Retinal pigment epithelial cell (primary cell): ENCODE measurements at places on chromosomes 11 and 22.
A peak's percentile ranks its signal among the peaks of the same experiment; 100 is the strongest.

GRCh38 chr11:64447831-64448598 lies 89.1 kb downstream of the RPS6KA4 start:
- no peak for DNase-seq

DNA sequence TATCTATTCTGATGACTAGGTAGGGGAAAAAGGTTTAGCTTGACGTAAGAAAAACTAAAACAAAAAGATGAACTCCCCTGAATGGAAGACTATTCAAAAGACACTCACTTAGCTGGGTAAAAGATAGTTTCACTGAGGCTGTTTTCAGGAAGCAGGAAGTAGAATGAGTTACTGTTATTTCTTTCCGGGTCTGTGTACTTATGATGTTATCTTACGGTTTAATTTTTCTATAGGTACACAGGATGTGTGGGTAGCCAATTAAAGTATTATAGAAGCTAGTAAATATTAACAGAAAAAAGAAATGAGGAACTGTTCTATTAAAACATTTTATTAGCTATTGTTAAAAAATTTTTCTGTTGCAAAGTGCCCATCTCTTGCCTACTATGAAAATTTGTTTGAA lies 45.8 kb upstream of the MMP7 start:
- no peak for DNase-seq

DNA sequence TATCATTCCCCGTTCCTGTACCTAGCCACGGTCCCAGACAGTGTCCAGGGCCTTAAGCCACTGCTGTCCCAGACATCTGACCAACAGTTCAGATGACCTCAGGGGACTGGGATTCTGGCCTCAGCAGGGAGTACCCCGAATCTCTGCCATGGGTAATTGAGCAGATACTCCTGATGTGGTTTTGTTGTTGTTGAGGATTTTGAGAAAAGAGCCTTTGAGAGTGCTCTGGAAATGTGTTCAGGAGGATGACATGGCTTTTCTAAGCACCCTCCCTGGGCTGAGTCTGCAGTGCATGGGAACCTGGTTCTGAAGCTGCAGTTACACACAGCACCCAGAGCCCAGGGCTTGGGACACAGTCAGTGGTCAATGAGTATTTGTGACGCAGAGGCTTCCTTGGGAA lies 30.4 kb downstream of the ADAMTS15 start:
- DNase-seq = no peak

GRCh38 chr22:50281384-50281760 lies 11.2 kb upstream of the MAPK11 start:
- no peak for DNase-seq

GRCh38 chr11:2940921-2941821 lies 12.0 kb upstream of the PHLDA2 start:
- DNase-seq = no peak

DNA sequence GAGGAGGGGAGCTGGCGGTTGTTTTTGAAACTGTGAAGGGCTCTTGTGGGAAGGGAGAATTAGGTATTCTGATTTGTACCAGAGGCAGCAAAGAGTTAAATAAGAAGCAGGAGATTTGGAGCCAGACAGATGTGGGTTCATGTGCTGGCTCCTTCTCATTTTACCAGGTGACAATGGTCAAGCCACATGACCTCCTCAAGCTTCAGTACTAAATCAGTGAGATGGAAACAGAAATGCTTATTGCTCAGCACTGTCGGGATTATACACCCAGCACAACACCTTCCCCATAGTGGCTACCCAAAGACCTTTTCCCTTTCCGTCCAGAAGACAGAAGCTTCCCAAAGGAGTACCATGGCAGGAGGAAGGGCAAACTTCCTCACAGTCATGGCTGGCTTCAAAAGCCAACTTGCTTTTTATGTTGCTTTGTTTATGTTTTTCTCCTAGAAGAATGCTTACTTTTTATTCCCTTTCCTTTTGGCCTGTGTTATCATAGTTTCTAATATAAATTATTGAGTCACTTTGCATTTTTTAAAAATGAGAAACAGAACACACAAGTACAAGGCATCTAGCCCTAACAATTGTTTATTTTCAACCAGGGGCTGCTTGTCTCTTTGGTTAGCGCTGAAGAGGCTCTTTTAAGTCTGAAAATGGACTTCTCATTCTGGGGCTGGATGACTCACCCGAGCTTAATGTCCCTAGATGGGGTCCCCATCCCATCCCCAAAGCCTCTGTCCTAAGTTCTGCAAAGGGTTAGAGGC lies 181.5 kb upstream of the ZBED5 start:
- DNase-seq = no peak

GRCh38 chr11:57324154-57324885 lies 432 bp downstream of the TNKS1BP1 start:
- DNase-seq = no peak

DNA sequence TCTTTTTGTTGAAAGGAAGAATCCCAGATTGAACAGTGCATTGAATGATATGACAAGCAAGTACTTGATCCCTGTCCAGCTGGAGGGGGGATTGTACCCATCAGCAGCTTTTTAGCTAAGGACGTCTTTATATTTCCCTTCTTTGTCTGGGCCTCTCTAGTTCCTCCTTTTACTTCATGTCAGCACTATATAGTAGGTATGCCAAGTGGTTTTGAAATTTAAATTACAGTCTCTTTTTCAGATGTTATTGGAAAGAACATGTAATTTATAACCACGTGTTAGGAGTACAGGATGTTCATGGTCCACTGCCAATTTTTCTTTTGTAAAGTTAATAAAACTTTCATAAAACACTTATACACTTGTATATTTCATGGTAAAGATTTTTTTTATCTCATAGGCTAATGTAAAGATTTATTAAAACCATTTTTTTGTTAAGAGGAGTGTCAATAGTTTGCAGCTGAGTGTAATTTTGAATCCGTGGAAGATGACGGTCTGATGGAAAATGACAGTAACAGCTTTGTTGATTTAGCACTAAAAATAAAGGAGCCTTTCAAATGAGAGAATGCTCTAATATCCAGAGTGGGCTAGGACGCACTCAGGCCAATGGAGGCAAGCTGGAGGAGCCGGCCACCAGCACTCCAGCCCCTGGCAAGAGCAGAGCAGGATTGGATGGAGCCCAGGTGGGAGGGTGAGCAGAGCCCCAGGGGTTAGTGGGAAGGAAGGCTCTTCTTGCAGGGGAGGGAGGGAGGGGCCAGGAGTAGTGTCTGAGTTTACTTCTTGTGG lies 488.3 kb downstream of the INSC start:
- no peak for DNase-seq

GRCh38 chr11:127993788-127994187 lies 593.6 kb downstream of the ETS1 start:
- DNase-seq = no peak

GRCh38 chr11:62882788-62883501 lies 2.2 kb downstream of the SLC3A2 start:
- no peak for DNase-seq

- DNase-seq = no peak
These were observed 208.4 kb downstream of the NXPE2 start for GRCh38 chr11:114886644-114887265.

DNA sequence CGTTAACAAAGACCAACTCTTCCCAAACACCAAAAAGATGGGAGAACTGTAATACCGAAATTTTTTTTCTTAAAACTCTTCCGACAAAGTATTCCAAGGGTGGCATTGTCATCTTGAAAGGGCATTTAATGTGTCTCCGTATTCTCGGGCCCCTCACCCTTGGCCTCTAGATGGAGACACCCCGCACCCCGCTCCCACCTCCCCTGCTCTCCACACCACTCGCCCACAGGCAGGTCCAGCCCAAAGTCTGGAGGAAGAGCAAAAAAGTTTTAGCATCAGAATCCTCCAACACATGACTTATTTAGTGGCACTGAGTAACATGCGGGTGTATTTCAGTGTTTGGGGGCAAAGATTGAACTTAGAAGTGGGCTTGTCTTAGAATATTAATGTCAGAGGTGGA lies 20.7 kb downstream of the SPATA19 start:
- DNase-seq = no peak

- DNase-seq = no peak
These were observed 552 bp downstream of the RIN1 start for GRCh38 chr11:66335531-66336233.

DNA sequence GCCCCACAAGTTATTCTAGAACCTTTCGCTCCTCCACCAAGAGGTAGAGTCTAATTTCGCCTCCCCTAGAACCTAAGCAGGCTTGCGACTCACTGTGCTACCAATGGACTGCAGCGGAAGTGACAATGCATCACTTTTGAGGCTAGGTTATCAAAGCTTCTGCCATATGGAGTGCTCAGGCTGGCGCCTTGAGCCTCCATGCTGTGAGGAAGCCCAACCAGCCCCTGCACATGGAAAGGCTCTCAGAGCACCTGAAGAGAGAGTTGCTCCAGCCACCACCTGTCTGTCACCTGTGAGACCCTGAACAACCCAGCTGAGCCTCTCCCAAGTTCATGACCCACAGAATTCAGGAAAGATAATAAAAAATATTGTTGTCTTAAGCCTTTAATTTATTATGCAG lies 29.3 kb upstream of the CBX7 start:
- DNase-seq = no peak

GRCh38 chr11:2260491-2261364 lies 9.7 kb downstream of the ASCL2 start:
- DNase-seq = no peak

DNA sequence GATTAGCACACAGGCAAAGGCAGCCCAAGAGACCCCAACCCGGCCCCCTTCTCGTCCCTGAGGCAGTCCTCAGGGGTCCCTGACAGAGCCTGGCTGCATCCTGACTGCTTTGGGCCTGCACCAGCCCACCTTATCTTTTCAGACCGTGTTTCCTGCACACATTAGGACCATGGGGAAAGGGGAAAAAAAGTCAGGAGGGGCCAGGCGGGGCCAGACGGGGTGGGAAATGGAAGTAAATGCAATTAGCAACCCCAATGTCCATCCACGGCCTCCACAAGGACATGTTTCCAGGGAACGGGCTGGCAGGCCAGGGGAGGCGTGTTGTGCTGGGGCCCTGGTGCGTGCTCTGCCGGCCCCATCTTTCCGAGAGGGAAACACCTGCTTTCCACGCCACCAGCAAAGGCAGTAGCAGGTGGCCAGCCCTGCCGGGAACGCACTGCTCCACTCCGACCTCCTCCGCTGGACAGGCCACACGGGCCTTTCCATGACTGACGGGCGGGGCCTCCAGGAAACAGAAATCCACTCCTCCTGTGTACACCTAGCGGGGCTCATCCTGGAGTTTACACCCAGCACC lies 7.4 kb downstream of the EHD1 start:
- DNase-seq = no peak

GRCh38 chr11:34866375-34866774 lies 49.8 kb downstream of the APIP start:
- no peak for DNase-seq

DNA sequence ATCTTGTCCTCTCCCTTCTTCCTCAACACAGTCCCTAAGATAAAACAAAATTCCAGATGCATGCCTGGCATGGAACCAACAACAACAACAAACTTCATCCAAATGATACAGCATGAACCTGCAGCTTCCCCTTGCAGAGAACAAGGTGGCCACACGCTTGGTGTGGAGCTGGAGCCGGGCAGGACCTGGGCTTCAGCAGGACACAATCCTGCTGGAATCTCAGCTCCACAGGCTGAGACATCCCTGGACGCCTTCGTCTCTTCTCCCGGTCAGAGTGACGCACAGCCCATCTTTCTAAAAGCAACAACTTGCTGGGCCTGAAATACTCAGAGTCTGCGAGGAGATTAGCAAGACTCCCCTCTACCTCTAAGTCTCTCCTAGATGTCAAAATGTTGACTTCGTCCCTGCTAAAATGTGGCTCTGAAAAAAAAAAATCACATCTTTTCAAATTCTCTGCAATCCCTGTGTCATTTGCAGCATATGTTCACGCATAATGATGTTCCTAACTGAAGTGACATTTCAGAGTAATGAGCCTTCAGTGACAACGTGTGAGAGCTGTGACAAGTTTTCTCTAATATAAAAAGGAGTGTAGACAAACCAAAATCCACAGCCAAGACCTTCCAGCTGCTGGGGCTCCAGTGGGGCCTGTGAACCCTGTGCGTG lies 1232.3 kb downstream of the TBC1D22A start:
- no peak for DNase-seq

DNA sequence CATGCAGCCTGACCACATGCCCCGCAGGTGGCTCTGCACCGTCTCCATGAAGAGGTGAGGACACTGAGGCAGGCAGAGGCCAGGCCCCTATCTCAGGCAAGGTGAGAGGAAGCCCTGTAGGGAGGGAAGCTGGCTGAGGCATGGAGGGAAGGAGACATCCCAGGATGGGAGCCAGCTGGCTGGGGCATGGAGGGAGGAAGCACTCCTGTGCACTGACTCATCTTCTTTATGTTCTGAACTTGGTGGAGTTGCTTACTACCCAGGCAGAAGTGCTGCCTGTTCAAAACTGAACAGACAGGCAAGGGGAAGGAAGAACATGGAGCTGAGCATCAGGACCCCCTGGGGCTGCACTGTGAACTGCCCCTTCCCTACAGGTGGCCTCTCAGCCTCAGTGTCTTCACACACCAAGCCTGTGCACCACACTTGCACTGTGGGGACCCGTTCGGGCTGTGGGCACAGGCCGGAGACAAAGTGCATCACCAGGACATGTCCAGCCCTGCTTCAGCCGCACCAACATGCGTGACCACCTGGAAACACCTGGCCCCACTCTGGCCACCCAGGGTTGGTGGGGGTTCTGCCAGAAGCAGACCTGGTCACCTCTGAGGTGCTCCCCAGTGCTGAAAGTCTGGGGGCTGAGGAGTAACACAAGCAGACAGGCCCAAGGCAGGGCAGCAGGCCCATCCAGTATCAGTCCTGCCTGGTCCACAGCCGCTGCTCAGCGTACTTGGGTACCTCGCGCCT lies 55.5 kb downstream of the DGCR2 start:
- DNase-seq = no peak

GRCh38 chr22:17638432-17639246 lies at the start of gene BCL2L13:
TSS of gene BCL2L13 (plus strand) at chr22:17638757. CDS start at chr22:17655712, 16,955 bp downstream.
- DNase-seq = peak; percentile 62

DNA sequence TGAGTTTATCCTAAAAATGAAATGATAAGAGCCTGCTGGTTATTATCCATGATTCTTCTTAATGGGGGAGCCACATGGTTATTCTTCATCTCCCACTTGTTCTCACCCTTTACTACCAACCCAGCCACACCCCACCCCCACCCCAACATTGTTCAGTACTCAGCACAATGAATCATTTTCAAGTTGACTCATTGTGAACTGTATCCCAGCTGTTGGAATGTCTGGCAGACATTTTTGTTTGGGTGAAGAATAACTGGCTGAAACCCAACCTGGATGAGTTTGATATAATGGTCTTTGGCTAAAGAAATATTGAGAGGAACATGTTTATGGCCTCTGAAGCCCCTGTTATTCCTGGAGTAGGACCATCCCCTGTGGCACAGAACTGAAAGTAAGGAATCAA lies 136.2 kb downstream of the ELP4 start:
- DNase-seq = peak; percentile 85

- no peak for DNase-seq
These were observed 7.8 kb downstream of the OPCML start for GRCh38 chr11:133524488-133524887.
